ENCODE measurements at places on chromosomes 12 and 14.
A peak's percentile ranks its signal among the peaks of the same experiment; 100 is the strongest.

GRCh38 chr12:26277506-26278246 lies 82.3 kb downstream of the SSPN start:
- DNase-seq: no peak

GRCh38 chr14:52906141-52906601 lies 44.7 kb downstream of the FERMT2 start:
- DNase-seq: no peak

DNA sequence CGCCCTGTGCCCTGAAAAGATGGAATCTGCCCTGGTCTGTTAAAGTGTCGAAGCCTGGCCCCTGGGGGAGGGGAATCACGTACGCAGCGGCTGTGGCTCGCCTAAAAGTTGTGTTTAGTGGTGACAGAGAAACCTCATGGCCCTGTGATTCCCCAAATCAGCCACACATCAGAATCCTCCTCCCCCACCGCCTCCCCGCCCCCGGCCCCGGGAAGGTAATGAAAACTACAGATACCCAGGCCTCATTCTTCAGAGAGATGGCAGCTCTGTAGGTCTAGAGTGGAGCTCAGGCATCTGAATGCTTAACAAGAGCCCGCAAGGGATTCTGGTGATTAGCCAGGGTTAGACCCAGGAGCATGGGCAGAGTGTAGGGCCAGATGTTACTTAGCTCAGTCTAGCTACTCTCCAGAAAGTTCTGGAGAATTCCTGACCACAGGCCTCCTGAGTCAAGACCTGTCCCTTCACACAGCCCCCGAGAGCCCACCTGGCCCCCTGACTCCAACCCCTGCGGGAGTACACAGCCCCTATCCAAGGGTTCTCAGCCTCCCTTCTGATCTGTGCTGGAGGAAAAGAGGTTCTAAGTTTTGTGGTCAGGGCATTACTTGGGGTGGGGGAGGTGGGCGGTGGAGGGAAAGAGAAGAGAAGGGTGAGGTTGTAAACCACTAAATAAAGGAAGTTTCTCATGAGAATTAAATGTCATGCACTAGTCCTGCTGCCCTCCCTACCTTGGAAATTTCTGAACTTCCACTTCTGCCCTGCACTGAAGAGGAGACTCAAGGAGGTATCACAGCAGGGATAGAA lies 114.8 kb downstream of the PLXNC1 start:
- peak; percentile 33 for DNase-seq

DNA sequence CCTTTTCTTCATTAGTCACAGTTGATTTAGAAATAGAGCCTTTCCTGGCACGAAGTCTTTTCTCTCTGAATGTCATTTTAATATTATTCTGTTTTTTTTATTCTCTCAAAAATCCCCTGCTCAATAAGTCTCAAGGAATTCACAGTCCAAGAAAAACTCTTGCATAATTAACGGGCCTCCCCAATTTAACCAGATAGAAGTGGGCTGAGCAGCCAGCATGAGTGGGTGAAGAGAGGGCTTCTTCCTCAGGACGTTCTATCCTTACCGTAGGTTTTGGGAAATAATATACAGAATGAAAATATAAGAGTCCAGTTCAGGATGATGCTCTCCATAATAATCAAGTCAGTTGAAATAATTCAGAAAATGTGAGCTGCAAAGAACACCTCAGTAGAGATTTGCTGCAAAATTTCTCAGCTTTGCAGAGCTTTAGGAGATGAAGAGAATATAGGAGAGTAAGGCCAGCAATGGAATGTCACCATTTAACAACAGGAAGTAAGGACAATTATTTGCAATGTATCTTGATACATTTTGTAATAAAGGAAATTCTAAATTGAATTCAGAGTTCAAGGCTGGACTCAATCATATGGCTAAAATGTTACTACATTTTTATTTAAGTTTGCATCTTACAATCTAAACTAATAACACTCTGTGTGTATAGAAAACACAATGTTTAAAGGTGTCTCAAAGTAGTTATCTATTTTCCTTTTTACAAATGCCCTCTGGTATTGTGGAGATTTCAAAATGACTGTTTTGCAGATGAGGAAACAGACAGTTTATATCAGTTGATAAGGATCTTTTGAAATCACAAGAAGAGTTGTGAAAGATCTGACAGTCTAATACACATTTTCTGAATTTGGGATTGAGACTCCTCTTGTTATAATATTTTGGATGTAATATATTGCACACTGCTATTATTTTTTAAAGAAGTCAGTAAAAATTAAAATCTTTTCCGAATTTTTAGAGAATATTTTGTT lies 1724.1 kb upstream of the SEL1L start:
- no peak for DNase-seq

- DNase-seq: no peak
Measured at GRCh38 chr12:93962336-93962735, 186.0 kb upstream of the PLXNC1 start.

- DNase-seq: no peak
Measured at GRCh38 chr14:104583424-104584306, 4.1 kb downstream of the C14orf180 start.

DNA sequence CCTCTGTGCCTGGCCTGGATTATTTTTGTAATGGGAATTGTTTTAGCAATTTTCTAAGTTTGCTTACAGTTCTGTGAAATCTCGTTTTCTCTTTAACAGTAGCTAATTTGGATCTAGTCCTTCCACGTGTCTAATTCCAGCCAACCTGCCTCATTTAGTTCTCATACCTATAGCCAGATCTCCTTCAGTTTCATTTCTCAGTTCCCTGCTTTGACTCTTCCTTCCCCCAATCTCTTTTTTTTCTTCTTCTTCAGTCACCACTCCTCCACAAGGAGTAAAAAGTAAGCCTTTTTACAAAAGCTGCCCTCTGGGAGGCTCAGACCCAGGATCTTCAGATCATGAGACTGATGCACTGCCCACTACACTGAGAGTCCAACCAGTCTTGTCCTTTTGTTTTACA lies 1.4 kb downstream of the THTPA start:
- DNase-seq: no peak

DNA sequence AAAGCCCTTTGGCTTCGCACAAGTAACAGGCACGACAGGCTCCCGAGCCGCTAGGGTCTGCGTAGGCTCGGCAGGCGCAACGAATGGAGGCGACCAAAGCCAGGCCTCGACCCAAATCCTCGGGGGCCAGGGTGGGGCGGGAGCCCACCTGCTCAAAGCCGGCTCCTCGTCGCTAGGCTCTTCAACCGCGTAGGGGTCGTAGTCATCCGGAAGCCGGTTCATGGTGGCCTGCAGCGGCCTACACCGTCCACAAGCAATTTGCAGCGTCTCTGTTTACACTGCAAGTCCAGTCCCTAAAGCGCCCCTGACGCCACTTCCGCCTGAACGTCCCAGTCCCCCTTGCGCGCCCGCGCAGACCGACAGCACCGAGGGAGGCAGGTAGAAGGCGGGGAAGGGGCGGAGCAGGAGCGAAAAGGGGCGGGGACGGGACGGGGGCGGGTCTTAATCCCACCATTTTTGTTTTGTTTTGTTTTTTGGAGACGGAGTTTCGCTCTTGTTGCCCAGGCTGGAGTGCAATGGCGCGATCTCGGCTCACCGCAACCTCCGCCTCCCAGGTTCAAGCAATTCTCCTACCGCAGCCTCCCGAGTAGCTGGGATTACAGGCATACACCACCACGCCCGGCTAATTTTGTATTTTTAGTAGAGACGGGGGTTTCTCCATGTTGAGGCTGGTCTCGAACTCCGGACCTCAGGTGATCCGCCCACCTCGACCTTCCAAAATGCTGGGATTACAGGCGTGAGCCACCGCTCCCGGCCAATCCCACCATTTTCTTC lies at the start of gene EAPP:
Gene EAPP, minus strand, starts transcription at position 295 of the 774 bp plus-strand sequence. Its CDS starts 73 bp downstream, at position 222.
- DNase-seq: peak; percentile 92

DNA sequence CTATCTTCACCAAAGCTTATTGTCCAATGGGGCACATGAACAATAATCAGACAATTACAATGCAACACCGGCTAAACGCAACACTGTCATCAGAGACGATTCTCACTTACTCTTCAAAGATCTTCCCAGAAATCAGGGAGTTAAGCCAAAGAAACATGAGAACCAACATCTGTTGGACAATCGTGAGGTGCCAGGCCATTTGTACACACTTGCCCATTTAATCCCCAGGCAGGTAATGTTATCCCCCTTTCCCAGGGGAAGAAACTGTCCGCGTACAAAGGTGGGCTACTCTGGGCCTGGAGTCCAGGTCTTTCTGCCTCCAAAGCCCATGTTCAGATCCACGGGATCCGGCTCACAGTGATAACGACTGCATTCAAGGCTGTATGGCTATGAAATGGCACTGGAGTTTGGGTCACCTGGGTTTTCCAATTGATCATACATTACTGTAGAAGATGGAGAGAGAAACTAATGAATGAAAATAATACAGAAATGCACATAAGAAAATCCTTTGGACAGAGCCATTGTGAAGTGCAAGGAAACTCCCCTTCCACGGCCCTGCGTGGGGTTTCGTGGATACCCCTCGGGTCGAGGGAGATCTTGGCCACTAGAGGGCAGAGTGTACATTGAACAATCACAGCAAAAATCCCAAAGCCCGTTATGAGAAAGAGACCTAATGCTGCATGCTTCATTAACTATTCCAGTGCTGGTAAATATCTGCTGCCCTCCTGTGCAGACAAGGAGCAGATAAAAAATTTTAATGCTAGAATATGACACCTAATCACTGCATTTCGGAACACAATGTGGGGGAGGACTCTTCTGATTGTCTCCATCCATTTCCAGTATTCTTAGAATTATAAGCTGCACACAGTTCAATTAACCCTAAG lies 111.4 kb downstream of the EGLN3 start:
- DNase-seq: no peak

DNA sequence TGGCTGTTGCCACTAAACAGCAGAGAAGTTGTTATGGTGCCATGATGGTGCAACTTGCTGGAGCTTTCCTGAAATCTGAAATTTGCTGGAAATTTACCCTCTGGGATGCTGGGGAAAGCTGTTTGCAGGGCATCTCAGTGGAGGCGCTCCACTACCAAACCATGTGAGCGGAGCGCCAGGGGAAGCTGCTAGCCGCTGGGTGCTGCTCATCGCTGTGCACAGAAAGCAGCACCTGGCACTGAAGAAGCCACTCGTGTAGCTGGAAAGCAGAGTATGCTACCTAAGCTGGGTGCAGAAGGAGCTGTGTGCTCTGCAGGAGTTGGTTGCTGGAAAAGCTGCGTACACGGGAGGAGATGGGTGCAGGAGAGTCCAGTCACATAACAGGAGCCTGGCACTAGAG lies 53.0 kb downstream of the MSRB3 start:
- DNase-seq: no peak

DNA sequence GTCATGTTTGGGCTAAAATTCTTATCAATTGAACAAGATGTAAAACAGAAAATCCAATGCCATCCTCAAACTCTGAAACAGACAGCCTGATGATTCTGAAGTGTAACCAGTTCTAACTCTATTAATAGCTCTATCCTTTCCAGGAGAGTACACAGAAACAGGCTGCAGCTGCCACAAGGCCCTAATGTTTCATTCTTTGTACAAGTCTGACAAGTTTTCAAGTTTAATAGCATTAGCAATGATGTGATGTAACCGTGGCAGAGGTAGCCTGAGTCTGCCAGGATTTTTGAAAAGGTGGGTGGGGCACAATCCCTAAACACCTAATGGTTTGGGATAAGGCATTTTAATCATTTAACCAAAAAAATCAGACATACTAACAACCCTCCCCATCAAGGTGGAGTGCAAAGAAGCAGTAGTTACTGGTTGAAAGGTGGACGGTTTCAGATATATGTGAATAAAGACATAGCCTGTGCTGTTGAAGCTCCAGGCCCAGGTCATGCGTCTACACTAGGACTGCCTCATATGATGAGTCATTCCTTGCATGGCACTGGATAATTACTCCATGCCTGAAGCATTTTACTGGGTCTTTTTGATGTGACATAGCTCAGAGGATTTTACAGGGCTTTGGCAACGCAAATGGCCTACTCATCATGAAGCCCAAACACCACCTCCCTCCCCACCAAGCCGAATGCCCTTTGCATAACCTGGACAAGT lies 145.1 kb upstream of the GRIP1 start:
- DNase-seq: no peak

DNA sequence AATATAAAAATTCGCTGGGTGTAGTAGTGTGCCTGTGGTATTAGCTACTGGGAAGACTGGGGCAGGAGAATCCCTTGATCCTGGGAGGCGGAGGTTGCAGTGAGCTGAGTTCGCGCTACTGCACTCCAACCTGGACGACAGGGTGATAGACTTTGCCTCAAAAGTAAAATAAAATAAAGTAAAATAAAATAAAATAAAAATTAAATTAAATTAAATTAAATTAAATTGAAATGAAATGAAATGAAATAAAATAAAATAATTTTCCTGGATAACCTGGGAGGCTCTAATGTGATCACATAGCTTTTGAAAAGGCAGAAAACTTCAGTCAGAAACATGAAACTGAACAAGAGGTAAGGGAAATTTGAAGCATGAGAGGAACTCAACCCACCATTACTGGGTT lies 818.4 kb upstream of the ATXN7L3B start:
- DNase-seq: no peak

DNA sequence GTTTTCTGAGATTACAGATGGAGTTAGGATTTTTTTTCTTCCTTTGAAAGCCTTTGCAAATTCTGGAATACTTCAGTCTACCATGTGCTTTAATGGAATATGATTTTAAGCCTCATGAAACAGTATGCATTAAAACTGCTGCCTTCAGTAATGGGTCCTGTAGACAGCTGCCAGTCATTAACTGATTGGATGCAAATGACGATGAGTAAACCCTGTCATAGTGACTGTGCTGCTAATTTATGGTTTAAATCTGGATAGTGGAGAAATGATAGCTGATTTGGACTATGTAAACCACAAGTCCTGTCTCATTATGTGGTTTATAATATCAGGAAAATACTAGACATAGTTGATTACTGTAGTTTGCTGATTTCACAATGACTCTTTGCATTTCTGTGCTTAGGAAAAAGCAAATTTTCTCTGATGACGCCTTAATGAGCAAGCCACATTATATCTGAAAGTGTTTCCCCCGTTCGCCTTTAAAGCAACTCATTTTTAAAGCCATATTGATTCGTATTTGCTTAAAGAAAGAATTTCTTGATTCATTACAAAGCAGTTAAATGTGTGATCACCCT lies 217.6 kb downstream of the TMTC2 start:
- DNase-seq: no peak

DNA sequence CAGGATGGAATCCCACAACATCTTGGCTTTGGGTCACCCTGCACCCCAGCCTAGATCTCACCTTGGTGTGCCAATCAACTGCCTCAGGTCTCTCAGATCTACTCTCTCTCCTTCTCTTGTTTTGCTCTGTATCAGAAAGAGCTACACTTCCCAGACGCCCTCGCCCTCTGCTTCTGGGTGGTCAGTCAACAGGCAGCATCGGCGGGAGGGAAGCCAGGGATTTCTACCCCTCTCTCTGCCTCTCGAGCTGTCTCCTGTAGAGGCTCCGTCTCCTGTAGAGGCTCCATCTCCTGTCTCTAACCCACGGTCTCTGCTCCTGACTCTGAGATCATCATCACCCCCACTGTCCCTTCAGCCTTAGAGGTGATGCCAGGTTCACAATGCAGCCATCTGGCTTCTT lies 151.6 kb downstream of the PIWIL1 start:
- DNase-seq: no peak

DNA sequence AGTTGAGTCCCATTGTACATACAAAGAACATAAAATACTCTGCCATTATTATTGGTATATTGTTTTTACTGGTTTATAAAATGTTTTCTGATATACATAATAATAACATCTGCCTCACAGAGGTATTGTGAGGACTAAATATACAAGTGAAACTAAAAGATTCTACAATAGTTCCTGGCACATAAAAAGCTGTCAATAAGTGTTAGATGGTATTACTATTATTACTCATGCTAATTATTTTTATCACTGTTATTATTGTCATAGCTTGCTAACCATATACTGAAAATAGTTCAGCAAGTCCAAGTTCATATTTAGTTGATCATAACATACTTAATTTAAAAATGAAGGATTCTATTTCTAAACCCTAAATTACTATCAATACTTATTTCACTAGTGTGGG lies 34.4 kb downstream of the BTG1 start:
- no peak for DNase-seq

- DNase-seq: no peak
Measured at GRCh38 chr12:120861074-120861795, 42.9 kb downstream of the SPPL3 start.

All from effector memory CD4-positive, alpha-beta T cell (primary cell).